ENCODE measurements at places on chromosomes 11 and 22.

- DNase-seq: no peak
These were observed 9.5 kb downstream of the ATXN10 start for GRCh38 chr22:45680932-45681700.

DNA sequence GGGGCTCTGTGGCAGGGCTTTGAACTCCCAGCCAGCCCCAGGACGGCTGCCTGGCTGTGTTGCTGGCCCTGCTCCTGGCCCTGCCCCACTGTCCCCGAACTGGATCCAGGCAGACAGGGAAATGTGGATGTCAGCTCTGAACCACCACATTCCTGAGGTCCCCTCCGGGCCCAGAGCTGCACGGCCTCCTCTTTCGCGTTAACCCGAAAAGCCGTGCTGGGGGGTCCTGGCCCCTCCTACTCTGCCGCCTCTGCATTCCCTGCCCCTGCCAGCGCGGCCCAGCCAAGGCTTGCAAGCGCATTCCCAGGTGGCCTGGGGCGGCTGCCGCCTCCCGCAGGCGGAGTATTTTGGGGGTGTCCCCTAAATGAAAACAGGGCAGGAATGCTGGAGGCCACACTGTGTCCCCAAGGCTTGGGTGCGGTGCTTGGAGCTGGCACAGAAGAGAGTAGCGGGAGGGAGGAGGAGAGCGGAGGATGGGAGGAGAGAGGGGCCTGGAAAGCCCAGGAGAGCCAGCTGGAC is 5.4 kb downstream of the LINC01488 start:
- DNase-seq: no peak

DNA sequence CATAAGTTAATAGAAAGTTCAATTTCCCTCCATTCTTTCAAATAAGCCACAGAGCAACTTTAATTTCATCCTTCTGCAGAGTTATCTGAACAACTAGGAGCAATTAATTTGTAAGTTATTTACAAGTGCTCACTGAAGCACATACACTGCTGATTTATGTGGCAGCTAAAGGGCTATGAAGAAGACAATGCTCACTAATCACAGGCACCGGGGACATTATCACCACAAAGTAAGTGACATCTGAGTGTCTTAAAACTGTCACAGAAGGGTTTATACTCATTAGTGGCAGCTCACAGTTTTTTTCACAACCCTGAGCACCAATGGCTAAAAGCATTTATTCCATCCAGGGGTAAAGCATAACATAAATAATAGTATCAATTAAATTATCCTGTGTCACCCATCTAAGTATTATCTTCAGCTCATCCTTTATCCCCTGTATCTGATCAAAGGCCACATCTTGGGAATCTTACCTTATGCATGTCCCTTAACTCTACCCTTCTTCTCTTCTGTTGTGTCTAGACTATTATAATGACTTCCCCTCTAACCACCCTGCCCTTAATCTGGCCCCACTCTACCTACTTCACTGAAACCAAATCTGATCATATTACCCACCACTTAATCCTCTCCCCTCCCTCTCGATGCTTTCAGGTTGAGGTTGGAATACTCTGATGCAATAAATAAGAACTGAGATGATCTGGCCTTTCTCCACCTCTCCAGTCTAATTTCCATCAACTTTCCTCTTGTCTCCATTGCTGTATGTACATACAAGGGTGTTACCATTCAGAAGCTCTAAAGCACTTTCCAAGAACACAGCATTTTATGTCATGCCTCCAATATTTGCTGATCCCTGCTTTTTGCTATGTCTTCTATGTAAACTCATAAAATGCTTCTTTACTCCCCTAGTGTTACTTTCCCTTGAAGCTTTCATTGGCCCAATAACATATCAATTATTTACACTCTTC is 252.7 kb downstream of the CASP12 start:
- DNase-seq: no peak

DNA sequence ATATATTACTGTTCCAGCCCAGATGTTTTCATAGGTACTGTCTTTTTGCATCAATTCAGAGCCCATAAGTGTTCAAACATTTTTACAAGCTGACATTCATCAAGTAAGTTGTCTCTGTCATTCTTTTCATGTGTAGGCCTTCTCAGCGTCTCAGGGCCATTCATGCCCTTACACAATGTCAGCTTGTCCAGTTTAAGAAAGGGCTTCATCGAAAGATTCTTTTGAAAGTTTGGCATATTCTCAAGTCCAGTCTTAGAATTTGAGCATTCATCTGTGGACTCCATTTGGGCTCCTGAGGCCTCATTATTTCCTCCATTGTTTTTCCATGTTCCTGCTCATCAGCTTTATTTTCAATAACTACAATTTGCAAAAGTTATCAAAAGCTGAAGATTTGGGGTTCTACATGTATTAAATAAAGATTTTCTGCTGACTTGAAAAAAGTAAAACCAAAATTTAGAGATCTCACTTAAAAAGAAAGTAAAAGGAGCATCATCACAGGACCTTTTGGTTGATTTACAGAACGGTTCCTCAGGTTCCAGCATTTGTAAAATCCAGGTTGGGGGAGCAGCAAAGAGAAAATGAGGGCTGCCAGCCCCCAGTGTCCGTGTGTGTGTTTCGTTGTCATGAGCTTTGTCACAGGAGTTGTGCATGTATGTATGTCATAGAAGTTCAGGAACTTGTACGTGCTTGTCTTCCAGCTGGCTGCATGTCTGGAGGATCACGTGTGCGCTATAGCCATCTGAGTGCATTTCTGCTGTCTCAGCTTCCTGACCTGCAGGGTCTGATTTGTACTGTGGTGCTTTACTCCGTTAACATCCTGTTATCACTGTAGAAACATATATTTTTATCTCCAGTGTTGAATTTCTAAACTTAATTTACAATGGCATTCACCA is 15.6 kb downstream of the MOV10L1 start:
- DNase-seq: no peak

DNA sequence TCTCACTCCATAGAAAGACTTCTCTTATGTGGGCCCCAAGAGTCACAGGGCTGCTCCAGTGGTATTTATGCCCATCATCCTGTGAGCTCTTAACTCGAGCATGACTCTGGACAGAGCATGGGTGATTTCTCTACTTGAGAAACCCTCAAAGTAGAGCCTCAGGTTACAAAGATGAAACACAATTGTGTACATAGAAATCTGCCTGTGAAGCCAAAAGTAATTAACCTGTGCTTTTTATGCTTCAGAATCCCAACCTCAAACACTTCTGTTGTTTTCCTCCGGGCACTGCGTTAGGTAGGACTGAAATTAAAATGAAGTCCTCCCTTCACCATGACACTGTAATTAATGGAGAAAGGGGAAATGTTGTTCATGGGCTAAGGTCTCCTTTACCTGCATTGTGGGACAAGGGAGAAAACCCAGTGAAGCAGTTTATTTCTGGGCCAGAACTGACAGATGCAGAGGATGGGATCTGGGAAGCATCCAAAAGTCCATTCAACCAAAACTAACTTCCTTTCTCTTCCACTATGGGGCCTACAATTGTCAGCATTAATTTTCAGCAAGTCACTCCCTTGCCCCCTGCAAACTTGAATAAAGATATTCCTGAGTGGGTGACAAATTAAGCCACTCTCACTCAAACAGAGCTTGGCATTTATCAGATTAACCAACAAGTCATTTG is 24.1 kb upstream of the POU2AF1 start:
- DNase-seq: no peak

- peak; percentile 11 for DNase-seq
These were observed 282 bp downstream of the PC start for GRCh38 chr11:66957971-66958231.

DNA sequence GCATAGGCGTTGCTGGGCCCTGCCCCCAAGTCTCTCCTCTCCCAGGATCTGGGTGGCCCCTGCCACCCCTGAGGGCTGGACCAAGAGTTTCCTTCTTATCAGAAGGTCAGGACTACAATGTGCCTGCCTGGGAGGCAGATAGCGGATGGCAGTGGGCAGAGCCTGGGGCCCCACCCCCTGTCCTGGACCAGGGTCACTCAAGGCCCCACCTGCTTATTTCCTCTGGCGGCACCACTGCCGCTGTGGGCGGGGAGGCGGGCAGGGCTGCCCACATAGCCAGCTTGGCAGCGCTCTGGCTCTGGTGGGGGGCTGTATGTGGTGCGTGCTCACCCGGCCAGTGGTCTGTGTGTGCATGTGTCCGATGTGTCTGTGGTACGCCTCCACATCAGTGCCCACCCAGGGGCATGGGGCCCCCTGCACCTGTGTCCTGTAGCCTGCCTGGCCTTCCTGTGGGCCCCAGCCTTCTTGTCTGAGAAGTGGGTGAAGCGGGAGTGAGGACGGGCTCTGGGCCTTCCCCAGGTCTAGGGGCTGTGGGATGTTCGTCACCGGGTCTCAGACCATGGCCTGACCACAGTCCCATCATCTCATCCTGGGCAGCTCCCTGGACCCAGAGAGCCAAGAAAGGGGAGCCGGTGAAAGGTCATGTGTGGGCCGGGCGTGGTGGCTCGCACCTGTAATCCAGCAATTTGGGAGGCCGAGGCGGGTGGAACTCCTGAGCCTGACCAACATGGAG is 3.0 kb downstream of the GAS2L1 start:
- no peak for DNase-seq

DNA sequence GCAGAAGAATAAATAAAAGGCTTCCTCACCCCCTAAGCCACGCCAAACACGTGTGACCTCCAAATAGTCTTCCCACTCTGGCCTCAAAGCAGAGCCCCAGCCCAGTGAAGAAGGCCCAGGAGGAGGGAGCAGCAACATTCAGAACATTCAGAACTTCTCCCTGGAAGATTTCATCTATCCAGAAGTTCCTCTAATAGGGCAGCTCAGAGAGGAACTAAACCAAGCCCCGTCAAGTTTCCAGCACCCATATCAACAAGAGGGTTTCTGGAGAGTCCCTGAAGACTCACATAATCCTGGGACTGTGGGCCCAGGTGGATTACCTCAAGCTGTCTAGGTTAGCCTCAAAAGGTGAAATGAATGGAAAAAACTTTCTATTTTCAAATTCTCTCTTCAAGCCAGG is 39.4 kb downstream of the PC start:
- no peak for DNase-seq

DNA sequence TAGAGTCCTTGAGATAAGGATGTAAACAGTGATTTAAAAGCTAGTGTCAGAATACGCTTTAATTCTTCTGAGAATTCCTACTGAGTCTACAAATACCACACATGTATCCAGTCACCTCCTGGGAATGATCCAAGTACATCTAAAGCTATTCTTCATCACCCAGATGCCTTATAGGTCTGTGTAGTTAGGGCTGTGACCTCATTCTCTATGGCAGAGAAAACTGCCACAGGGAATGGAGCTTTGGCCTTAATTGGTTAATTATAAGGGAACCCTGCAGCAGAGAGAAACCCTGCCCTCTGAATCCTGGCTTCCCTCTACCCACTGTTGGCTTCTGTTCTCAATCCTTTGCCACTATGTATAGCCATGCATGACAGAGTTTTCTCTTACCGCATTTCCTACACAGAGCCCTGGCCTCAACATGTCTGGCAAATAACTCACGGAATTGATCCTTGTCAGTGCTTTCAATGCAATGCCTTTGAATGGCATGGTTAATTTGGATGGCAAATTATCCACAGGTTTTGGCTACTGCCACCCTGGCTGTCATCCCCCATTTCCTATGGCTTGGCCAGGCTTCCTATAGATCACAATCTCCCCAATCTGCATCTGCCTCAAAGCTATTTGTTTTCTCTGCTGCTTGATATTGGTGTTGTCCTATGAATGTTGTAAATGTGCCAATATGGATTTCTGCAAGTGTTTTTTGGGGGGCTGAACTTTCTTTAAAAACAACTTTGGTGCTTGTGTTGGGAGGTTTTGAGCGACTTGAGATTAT is 2.9 kb downstream of the DIXDC1 start:
- no peak for DNase-seq

DNA sequence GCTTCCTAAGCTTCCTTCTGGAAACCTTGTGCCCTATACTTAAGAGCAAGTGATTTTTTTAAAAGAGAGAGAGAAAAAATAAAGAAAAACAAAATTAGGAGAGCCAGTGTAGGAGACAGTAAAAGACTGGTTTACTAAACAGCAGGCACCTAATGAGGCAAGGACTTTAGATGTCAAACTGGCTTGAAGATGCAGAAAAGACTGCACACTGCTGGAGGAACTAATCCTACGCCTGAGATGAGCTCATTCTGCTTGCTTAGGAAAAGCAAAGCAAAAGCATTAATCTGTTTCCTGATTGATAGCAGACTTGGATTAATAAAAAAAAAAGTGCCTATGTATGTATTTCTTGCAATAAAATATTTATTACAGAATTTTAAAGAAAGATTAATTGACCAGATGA is 113.6 kb upstream of the SEZ6L start:
- no peak for DNase-seq

GRCh38 chr11:114322934-114323333 is 26.7 kb downstream of the NNMT start:
- DNase-seq: no peak

GRCh38 chr11:72813740-72814285 is 398 bp upstream of the ATG16L2 start:
- DNase-seq: no peak

DNA sequence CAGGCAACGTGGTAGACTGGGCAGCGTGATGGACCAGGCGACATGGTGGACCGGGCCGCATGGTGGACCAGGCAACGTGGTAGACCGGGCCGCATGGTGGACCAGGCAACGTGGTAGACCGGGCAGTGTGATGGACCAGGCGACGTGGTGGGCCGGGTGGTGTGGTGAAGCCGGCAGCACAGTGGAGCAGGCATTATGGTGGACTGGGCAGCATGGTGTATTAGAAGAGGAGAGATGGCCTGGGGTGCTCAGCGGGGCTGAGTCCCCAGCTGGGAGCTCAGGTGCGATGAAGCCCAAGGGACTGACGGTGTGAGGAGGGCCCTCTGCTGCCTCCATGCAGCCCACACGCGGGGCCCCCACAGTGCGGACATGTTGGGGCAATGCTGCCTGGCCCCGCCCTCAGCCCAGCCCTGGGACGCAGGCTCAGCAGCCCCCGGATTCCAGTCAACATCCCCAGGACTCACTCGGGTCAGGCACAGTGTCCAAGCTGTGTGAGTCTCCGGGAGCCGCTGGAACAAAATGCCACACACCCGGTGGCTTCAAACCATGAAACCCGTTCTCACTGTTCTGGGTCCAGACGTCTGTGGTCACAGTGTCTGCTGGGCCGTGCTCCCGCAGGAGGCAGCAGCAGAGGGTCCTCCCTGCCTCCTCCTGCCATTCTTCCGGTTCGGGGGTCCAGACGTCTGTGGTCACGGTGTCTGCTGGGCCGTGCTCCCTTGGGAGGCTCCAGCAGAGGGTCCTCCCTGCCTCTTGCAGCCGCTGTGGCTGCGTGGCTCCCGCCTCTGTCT is 1084.9 kb downstream of the BRD1 start:
- no peak for DNase-seq

- DNase-seq: no peak
These were observed 87.0 kb downstream of the ATXN10 start for GRCh38 chr22:45758603-45759002.

GRCh38 chr11:65781152-65781961 is 581 bp upstream of the AP5B1 start:
- no peak for DNase-seq

GRCh38 chr11:115919341-115920091 is 415.3 kb upstream of the CADM1 start:
- DNase-seq: no peak

Data from stimulated activated CD8-positive, alpha-beta memory T cell treated with anti-CD3 and anti-CD28 coated beads, Interleukin-4, amount 100 ng/mL, for 1 hour (primary cell).